ENCODE measurements at places on chromosomes 16 and 17. TPM values are rescaled to one million over a fixed set of nuclear protein-coding genes. Genes with fewer than 3 reads are reported as not detected.

DNA sequence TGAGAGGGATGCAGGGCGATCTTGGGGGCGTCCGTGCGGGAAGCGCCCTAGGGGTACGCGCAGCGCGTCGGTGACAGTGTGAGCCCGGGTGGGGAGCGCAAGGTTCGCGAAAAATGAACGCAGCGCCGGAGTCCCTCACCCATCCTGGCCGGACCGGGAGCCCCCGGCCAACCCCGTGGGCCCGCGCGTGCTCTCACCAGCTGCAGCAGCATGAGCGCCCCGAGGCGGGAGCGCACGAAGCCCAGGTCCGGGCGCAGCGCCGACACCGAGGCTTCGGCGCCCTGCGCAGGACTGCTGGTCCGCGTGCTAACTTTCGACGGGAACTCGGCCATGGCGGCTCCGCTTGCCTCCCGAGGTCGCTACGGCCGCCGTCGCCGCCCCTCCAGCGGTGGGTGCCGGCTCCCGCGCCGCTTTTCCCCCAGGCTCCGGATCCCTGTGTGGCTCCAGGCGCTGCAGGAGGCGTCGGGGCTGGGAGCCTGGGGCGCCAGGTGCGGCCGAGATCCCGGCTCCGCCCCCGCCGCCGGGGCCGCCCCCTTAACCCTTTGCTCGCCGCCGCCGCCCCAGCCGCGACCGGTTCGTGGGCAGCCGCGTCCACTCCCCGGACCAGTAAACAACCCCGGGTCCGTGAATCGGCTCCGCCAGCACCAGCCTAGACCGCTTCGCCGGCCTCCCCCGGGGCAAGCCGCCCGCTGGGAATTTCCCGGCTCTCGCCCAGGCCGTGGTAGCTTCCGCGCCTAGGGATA lies at the start of gene PLLP:
PLLP (minus strand) TSS at position 464 of the 743 bp plus-strand sequence; CDS start at position 332, 132 bp downstream.
- DNase-seq: no peak

DNA sequence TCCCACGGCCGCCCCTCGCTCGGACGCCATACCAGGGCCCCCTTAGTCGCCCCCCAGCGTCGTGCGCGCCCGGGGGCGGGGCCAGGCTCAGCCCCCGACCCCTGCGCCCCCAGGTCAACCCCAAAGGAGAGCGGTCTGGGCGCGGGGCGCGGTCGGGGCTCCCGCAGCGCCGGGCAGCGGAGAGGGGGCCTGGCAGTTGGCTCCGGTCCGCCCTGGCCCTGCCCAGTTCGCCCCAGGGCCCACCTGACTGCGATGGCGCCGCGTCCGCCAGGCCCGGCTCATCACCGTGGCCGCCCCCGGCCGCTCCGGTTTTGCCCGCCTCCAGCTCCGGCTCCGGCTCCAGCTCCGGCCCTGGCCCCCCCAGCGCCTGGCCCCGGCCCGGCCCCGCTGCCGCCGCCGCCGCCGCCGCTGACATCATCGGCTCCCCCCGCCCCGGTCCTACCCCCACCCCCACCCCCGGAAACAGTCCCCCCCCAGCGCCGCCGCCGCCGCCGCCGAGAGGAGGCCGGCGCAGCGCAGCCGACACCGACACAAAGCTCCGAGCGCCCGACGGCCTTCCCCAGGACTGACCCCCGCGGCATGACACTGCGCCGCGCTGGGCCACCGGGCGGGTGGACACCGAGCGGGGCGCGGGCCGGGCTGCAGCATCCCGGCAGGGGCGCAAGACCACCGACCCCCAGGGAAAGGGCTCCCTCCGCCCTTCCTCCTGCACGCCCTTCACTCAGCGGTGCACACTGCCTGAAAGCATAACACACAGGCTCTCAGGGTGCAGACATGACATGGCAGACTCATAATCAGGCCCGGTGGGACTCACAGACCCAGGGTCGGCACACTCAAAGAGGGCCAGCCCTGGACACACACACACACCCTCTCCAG lies at the start of gene ZBTB4:
ZBTB4 (minus strand) TSS at position 419 of the 876 bp plus-strand sequence. CDS start 12,830 bp downstream, outside the sequence.
- DNase-seq: no peak

GRCh38 chr16:46568472-46569230 lies 52.5 kb downstream of the SHCBP1 start:
- no peak for DNase-seq

- no peak for DNase-seq
These were observed 397 bp downstream of the RIPOR1 start for GRCh38 chr16:67528870-67529581.

DNA sequence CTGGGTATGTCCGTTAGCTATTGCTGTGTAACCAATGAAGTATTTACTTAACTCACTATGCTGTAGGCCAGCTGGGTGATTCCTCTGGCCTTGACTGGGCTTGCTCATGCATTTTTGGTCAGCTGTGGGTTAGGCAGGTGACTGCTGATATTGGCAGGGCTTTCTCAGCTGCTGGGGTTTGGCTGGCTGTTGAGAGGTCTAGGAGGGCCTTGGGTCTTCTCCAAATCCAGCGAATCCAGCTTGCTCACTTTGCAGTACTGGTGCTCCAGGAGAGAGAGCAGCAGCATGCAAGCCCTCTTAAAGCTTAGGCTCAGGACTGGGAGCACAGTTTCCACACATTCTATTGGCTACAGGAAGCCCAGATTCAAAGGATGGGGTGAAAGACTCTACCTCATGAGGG lies 270.1 kb downstream of the PHKB start:
- DNase-seq: no peak

The CDT1 gene
- polyA plus RNA-seq: 16.6 TPM

The SLC5A11 gene
- 5.8 TPM for polyA plus RNA-seq

The CACNG1 gene
- not detected for polyA plus RNA-seq
